ENCODE measurements at places on chromosomes 1 and 21.

DNA sequence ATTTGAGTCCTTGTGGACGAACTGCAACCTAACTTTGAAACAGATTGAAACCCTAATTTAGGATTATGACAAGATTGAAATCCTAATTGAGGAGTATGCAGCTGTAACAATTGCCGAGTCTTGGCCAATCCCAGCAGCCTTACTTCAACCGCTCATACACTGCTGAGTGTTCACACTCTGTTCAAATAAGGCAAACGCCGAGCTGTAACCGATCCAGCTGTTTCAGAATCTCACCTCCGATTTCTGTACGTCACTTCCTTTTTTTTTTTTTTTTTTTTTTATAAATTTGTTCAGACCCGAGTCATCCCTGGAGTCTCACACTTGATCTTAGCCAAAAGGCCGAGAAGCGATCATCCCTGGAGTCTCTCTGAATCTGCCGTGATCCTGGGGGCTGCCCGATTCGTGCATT lies 22.3 kb upstream of the ATP5PO start:
- no peak for DNase-seq

- no peak for DNase-seq
Observed at GRCh38 chr1:76256289-76257223, 182.0 kb downstream of the ST6GALNAC3 start.

GRCh38 chr1:19759740-19760089 lies 40.0 kb downstream of the TMCO4 start:
- DNase-seq, result no peak

- DNase-seq, result no peak
Observed at GRCh38 chr1:153404086-153404635, 12.2 kb upstream of the S100A7A start.

GRCh38 chr21:42145569-42146272 lies 73.2 kb upstream of the ABCG1 start:
- DNase-seq, result peak; percentile 79

- DNase-seq, result no peak
Observed at GRCh38 chr1:16375521-16376340, 8.7 kb downstream of the SZRD1 start.

DNA sequence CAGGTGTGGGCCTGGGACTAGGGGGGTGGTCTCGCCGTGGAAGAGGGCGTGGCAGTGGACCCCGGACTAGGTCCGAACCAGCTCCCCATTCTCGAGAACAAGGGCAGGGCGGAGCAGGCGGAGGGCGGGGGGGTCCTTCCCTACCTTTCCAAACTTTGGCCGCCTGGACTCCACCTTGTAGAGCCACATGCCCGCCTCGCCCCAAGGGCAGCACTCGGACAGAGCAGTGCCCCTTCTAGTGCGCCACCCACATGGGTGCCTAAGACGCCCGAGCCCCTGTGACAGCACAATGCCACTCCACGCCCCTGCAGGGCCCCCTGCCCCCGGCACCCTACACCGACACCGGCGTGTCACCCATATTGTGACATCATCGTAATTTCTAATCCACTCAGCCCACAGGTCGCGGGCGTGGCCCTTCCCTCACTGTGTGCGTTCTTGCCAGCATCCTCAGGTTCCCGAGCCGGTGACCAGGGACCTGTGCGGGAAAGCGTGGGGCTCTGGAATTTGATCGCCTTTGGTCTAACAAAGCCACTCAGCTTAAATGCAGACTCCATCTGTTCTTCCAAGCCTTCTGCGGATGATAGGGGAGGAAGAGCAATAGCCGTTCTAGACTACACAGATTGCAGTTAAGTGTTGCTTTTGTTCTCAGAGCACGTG lies 553 bp upstream of the STMN1 start:
- no peak for DNase-seq

GRCh38 chr1:23845163-23845562 lies 19.9 kb upstream of the HMGCL start:
- DNase-seq, result no peak

GRCh38 chr1:116735246-116735645 lies 19.0 kb upstream of the CD2 start:
- DNase-seq, result no peak

- DNase-seq, result no peak
Observed at GRCh38 chr1:182889997-182890396, 50.9 kb downstream of the DHX9 start.

DNA sequence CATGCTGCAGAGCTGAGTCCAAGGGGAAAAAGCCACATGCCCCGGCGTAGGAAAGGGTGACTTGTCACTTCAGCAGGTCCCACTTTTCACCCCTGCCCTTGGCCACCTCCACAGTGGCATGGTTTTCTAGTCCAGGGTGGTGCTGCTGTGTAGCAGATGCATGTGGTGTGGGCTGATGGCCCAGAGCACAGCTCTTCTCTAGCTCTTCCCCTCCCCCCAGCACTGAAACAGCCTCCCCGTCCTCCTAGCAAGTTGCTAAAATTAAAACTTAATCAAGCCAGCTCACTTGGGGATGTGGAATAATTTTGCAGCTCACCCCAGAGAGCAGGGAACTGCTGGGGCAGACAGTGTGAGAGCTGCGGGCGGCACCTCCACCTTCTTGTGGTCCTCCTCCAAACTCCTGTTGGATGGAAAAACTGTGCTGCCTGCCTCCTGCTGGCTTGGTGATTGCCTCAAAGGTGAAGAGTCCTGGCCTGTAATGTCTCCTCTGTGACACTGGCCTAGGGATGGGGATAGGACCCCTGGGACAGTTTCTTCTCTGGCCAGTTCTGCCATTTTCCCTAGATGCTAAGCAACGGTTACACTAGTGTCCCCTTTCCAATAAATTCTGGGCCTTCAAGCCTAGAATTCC lies 91.6 kb downstream of the RNF220 start:
- DNase-seq, result no peak

DNA sequence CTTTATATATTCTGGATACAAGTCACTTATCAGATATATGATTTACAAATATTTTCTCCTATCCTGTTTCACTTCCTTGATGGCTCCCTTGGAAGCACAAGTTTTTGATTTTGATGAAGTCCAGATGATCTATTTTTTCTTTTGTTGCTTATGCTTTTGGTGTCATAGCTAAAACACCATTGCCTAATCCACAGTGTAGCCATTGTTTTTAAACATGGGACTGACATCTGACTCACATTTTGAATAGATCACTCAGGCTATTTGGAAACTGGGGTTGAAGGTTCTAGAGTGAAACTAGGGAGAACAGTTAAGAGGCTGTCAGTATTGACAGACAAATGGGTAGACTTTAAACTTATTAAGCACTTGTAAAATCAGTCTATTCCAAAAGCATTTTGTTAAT lies 16.6 kb downstream of the AK4 start:
- DNase-seq, result no peak

- no peak for DNase-seq
Observed at GRCh38 chr1:199585392-199585791, 442.1 kb upstream of the NR5A2 start.

- DNase-seq, result no peak
Observed at GRCh38 chr21:33821503-33822322, 93.9 kb downstream of the ATP5PO start.

DNA sequence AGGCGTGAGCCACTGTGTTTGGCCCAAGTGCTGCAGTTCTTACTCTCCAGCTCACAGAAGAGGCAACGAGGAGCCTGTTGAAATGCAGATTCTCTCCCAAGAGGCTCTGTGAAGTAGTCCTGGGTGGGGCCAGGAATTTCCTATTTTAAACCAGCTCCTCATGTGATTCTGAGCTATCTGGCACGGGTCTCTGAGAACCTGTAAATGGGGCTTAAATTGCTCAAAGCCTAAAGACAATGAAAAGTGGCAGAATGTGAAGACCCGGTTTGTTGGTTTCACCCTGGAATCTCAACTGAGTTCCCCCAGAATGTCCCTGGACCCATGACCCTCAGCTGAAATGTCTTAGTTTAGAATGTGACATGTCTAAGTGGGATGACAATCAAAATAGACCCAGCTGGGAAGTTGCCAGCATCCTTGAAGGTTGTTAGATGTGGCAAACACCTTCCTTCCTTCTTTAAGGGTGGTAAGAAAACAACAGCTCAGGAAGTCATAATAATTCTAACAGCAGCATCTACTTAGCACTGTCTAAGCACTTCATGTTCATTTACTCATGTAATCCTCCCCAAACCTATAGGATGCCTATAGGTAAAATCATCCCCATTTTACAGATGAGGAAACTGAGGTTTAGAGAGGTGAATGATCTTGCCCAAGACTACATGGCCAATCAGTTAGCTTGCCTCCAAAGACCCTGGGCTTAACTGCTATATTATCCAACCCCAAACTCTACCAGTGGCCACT lies 20.9 kb upstream of the ATP5PO start:
- DNase-seq, result no peak

DNA sequence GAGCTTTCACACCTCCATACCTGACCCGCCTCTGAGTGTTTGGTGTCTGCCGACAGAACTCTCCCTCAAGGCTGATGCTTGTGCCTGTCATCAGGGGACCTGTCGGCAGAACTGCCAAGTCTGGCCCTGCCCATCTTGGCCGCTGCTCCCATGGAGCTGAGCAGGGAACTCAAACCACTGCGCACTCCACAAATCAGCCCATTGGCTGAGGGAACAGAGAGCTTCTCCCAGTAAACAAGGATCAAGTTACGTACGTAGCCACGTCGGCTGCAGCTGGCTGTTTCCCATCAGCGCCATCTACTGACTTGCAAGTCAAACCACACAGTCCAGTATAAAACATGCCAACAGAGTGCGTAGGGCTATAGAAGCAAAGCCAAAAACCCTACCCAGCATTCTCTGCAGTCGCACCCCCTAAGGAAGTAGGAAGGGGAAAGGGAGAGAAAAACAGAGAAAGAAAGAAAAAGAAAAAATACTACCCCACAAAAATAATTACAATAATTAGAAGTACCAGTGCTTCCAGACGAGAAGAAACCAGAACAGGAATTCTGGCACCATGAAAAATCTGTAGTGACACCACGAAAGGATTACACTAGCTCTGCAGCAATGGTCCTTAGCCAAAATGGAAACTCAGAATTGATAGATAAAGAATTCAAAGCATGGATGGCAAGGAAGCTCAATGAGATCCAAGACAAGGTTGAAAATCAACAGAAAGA lies 13.1 kb downstream of the KRTAP13-1 start:
- peak; percentile 85 for DNase-seq

- DNase-seq, result peak; percentile 47
Observed at GRCh38 chr1:45246760-45247159, 40.4 kb upstream of the ZSWIM5 start.

GRCh38 chr1:101382135-101382534 lies 145.3 kb downstream of the S1PR1 start:
- no peak for DNase-seq

DNA sequence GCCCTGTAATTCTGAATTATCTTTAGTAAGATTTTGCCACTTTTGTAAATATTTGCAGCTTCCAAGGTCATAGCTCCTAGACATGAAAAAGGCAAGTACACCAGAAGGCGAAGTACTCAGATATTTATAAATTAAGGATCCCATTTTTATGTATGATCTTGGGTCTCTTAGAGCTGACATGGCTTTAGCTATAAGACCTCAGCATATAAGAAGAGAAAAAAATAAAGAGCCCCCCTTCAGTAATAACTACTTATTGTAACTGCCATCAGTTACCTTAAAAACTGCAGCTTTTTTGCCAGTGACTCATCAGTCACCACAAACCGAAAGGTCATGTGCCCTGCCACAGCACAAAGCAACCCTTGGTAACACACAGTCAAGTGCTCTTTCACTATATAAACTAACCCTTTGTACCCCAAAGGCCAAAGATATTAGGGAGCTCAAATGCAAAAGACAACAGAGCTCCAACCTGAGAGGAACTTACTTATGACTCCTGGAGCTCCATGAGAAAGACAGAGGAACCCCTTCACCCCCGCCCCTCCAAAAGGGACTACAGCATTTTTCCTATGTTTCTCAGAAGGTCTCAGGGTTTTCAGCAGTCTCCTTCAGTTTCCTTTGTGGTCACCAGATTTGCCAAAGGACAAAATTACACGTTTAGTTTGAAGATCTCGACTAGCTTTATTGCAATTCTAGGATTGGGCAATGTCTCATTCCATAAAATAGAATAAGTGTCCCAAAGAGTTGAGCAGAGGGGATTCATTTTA lies 219.8 kb upstream of the DUSP10 start:
- no peak for DNase-seq

DNA sequence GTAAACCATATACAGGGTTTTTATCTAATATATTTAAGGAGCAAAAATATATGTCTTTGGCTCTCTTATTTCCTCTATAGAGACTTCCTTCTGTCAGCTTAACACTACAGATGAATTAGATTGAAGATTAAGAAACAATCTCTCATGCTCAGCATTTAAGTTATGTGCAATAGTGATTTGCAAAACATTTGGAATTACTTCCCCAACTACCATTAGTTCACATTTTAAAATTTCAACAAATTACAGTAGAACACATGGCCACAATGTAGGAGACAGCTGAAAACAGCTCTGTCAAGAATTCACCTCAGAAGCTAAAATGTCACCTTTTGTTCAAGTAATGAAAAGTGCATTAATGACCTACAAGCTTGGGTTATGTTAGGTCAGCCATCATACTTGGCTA lies 177.9 kb downstream of the EIF4G3 start:
- DNase-seq, result no peak

DNA sequence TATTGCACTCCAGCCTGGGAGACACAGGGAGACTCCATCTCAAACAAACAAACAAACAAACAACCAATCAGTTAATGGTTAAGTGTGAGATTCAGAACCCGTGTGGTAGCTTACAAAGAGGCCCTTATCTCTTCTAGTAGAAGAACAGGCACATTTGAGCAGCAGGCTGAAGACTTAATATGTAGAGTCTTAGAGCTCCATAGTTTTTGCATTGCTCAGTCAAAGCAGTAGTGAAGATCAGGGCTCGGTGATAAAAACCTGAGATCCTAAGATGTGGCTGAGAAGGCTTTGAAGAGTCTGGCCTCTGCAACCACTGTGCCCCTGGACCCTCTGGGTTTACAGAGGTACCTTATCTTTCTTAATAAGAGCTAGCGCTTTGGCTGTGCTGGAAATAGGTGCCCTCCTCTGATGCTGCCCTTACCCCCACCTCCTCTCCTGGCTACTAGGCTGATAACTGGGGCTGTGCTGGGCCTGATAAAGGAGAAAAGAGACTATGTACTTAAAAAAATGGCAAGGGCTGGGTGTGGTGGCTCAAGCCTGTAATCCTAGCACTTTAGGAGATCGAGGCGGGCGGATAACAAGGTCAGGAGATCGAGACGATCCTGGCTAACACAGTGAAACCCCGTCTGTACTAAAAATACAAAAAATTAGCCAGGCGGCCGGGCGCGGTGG lies 10.5 kb upstream of the UCK2 start:
- DNase-seq, result no peak

DNA sequence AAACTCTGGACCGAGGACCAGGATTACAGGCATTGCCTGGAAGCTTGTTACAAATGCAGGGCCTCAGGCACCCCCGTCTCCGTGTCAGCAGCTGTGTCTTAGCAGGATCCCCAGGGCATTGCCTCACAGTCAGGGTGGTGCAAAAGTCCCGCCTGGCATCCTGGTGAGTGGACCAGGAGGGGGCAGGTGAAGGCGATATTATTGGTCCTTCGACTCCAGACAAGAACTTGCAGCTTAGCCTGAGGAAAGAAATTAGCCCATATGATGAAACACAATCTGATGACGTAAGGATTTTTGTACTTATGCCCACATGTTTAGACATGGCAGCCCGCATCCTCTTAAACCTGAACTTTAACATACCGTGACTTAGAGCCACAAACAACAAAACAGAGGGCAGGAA lies 40.8 kb downstream of the RSPH1 start:
- no peak for DNase-seq

- no peak for DNase-seq
Observed at GRCh38 chr1:185238447-185238846, 78.6 kb downstream of the IVNS1ABP start.

Measured in NCI-H2029 treated with DMSO at 0.1 percent for 48 hours (cell line).